ENCODE measurements at places on chromosomes 3 and 15.

GRCh38 chr3:111610189-111610588 lies 15.0 kb upstream of the ZBED2 start:
- DNase-seq, result peak; percentile 31

DNA sequence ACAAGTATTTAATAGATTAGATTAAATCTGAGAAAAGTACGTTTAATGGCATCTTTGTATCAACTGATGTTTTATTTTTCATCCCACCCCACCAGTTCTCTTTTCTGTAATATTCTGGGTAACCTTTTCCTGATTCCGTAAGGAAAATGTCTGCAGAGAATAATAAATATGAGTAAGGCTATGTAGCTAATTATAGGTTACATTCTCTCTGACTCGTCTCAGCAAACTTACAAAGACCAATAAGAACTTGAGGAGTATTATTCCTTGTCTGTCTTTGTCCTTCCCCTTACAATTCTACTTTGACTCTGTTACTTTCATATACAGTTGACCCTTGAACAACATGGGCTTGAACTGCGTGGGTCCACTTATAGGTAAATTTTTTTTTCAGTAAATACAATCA lies 12.1 kb downstream of the SNAP23 start:
- DNase-seq, result no peak

- DNase-seq, result no peak
Observed at GRCh38 chr3:8441969-8442559, 59.6 kb upstream of the LMCD1 start.

DNA sequence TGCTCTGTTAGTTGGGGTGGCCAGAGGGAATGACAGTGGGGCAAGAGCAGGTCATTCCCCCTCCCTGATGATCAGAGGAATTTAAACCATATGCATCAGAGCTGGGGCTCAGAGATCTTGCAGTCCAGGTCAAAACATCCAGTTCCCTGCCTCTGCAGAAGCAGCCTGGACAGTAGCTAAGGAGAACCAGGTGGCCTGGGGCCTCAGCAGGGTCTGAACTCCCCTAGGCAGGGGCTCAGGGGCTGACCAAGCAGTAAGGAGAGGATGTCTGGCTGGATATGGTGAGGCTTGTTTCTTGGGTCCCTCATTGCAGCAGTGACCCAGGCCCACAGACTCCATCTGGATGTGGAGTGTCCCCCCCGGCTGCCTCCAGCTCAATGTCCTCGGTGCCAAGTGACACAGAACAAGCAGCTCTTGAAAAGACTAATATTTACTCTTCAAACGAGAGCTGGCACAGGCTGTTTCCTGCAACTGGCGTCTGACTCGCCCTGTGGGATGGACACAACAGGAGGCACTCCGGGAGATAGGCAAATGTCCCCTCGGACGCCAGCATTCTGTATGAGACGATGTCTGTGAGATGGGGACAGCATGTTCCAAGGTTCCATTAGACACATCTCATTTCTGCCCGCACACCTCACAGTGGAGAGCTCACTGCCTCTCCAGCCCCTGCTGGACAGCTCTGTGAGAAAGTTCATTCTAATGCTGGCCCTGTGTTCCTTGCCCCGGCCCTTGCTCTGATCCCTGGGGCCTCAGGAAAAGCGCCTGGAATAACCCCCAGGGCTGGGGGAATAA lies 37.1 kb downstream of the SEC22C start:
- DNase-seq, result no peak

GRCh38 chr3:149813367-149814281 lies 609 bp downstream of the RNF13 start:
- no peak for DNase-seq

DNA sequence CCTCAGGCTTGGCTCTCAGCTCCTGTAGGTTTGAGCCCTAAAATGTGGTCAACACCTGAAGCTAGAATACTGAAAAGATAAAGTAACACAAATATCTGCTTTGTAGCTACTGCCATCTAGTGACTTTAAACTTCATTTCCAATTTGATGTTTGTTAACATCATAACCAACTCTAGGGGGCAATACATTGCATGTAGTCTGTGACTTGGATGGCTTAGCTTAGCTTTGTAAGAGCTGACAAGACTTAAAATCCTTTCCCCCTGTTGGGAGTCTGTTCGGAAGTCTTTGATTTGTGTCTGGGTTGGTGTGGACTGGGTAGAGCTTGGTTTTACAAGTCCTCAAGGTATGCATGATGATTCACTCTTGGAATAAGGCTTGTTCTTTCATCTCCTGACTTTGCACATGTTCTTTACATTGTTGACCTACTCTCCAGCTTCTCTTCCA lies 51.7 kb downstream of the SCN11A start:
- DNase-seq, result no peak

DNA sequence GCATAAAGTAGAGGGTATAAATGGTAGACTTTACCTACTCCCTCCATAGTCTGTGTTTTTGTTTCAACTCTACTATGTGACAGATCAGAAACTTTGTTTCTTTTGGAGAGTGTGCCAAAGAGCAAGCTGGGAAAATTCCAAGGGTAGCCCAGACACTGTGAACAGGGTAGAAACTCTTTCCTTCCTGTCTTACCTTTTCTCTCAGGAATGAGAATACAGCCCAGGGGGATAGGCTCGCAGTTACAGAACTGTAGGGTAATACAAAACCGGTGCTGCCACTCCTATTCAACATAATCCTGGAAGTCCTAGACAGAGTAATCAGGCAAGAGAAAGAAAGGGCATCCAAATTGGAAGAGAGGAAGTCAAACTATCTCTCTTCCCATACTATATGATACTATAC lies 256.3 kb downstream of the CPNE4 start:
- DNase-seq, result no peak

- no peak for DNase-seq
Observed at GRCh38 chr3:129211345-129211744, 27.6 kb upstream of the CNBP start.

GRCh38 chr3:27022096-27022761 lies 347.0 kb downstream of the NEK10 start:
- no peak for DNase-seq

DNA sequence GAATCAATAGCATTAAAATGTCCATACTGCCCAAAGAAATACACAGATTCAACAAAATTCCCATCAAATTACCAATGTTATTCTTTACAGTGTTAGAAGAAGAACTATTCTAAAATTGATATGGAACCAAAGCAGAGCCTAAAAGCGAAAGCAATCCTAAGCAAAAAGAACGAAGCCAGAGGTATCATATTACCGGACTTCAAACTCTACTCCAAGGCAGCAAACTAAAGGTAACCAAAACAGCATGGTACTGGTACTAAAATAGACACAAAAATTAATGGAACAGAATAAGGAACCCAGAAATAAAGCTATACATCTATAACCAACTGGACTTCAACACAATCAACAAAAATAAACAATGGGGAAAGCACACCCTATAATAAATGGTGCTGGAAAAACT lies 167.5 kb downstream of the ADAMTS9 start:
- no peak for DNase-seq

Data from stimulated activated naive B cell treated with anti-CD40 and anti-IgM and Interleukin-4, amounts not matched to agents 10 μg/mL and 1 μg/mL and 100 μg/mL, for 72 hours (primary cell).